ENCODE measurements at places on chromosomes 4 and X.

DNA sequence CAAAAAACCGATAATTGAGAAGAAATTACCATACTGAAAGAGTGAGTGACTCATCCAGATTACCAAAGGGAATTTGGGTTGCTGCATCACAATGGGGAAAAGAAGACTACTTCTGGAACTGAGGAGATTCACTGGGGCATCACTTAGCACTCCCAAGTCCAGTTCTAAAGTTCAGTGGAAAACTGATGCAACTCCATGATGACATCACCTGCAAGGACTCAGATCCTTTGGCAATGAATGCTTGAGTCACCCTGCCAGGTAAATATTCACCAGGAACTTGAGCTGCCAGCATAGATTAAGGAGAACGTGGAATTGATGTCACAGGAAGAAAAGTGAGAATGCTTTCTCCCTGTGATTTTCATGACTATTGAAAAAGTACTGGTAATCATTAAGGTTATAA lies 32.0 kb upstream of the SMIM10L2A start:
- no peak for DNase-seq
- H3K27me3 ChIP-seq: no peaks in the 10 kb centered on the region
- H3K36me3 ChIP-seq: no peaks in the 10 kb centered on the region
- no peak overlapping the region for H3K4me3 ChIP-seq

DNA sequence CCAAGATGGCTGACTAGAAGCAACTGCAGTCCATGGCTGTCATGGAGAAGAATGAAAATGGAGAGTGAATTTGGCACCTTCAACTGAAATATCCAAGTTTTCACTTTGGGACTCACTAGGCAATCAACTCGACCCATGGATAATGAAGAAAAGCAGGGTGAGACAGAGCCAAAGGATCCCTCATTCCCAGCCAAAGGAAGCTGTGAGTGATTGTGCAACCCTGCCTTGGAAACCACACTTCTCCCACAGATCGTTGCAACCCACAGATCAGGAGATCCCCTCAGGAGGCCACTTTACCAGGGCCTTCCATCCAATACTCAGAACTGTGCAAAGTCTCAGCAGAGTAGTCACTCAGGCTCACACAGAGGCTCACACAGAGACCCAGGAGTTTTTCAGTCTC lies 4.5 kb downstream of the CFAP299 start:
- no peaks in the 10 kb centered on the region for H3K36me3 ChIP-seq
- H3K27me3 ChIP-seq: peaks cover 42% of the 10 kb centered on the region
- DNase-seq: no peak
- H3K4me3 ChIP-seq: no peak overlapping the region

GRCh38 chr4:10554694-10555093 lies 97.5 kb upstream of the ZNF518B start:
- H3K27me3 ChIP-seq: peaks cover 12% of the 10 kb centered on the region
- no peak overlapping the region for H3K27ac ChIP-seq
- H3K4me3 ChIP-seq: no peak overlapping the region
- no peaks in the 10 kb centered on the region for H3K4me1 ChIP-seq
- peak; percentile 69 for DNase-seq

DNA sequence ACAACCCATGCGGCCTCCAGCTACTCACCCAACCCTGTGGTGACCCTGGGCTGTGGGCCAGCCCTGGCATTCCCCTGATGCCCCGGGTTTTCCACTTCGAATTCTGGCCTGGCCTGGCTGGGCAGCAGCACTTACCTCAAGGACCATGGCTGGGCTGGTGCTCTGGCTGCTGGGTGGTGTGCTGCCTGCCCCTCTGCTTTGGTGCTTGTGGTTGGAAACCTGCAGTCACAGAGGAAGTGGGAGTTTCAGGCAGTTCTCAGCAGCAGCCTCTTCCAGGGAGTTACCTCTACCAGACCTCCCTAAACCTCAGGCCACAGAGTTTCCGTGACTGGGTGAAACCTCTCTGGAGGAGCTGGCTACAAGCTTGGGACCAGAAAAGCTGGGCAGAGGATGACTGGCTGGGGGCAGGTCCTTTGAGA lies at the start of gene CXCR3:
Gene CXCR3, minus strand, starts transcription at position 209 of the 419 bp plus-strand sequence. Its CDS starts 62 bp downstream, at position 147.
- H3K27ac ChIP-seq: no peak within 1 kb of the TSS
- peaks cover 13% of the 10 kb centered on the region for H3K4me1 ChIP-seq
- no peak within 1 kb of the TSS for H3K4me3 ChIP-seq
- H3K36me3 ChIP-seq: peaks cover 5% of the 10 kb centered on the region

DNA sequence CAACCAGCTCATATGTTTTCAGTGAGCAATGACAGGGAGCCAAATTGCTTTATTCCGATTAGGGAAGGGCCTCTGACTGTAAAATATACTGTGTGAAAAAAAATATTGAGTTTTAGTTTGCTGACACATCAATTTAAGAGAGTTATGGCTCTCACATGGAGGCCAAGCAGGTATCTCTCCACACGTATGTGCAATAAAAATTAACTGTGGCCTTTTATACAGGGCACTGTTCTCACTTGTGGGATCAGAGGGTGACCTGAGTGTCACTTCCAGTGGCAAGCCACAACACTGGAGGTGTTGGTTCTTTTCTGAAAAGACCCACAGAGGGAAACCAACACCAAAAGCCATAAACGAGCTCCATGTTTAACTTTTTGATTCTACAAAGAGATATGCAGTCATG lies 462.8 kb downstream of the MID1IP1 start:
- no peak overlapping the region for H3K27ac ChIP-seq
- peaks cover 8% of the 10 kb centered on the region for H3K4me1 ChIP-seq
- no peak overlapping the region for H3K4me3 ChIP-seq
- DNase-seq: no peak
- H3K36me3 ChIP-seq: no peaks in the 10 kb centered on the region
- peaks cover 5% of the 10 kb centered on the region for H3K27me3 ChIP-seq

DNA sequence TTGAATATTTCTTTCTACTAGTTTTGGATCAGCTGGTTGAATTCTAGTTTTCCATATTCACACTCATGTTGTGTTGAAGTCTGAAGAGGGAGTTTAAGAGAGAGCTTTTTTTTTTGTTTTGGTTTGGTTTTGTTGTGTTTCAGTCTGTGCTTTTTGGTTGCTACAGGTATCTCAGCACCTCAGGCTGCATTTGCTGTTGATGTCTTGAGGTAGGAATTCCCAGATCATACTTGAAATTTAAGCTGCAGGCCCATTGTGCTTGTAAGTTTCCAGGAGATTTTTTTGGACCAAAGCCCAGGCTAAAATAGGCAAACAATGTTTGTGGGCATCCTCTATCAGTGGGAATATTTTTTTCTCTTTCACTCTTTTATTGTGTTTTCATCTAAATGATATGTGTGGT lies 190.2 kb upstream of the AGA start:
- peaks cover 2% of the 10 kb centered on the region for H3K27me3 ChIP-seq
- H3K36me3 ChIP-seq: no peaks in the 10 kb centered on the region
- H3K4me1 ChIP-seq: no peaks in the 10 kb centered on the region
- no peak overlapping the region for H3K27ac ChIP-seq

DNA sequence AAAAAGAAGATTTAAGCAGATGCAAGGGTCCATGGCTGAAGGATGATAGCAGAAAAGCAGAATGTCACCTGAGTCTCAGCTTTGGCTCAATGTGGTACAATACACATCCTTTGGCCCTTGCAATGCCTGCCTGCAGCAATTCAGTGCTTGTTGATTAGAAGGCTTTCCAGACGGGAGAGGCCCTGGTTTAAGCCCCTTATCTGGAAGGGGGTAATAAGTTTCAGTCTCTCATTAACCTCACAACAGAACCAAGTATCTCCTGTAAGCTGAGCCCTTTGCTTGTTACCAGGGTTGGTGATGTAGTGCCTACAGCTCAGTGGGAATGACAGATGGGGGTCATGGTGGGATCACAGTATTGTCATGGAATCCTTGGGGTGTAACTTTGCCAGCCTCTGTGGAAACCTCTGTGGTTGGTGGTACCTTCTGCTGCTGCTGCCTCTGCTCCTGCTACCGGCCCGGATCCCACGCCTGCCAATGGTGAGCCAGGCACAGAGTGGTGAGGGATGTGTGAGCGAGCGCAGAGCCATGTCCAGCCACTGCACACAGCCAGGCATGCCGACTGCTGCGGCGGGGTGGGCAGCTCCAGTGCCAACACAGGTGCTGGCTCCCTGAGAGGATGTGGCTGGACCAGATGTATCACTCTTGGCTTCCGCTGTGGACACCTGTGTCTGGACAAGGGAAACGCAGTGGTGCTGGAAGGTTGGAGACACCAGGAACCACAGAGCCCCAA lies 81.2 kb downstream of the ADRA2C start:
- no peaks in the 10 kb centered on the region for H3K36me3 ChIP-seq
- peaks cover 20% of the 10 kb centered on the region for H3K4me1 ChIP-seq
- peaks cover 15% of the 10 kb centered on the region for H3K27me3 ChIP-seq

DNA sequence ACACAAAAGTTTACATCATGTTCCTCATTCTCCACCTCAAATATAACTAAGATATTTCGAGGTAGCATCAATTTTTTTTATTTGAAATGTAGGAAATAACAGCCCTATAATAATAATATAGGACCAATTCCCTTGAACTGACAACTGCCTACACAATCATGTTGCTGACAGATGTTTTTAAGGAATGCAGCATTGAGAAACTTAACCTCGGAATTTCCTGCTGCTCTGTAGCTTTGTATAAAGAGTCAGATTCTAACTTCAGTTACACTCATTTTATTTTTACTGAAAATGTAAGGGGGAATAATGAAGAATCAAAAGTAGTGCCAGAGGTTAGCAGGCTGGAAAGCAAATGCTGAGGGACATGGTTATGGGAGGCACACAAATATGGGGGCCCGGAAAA lies 235.8 kb downstream of the RBMX2 start:
- no peak overlapping the region for H3K4me3 ChIP-seq
- DNase-seq: no peak
- peaks cover 4% of the 10 kb centered on the region for H3K27me3 ChIP-seq
- peak overlapping the region; percentile 26 for H3K27ac ChIP-seq

DNA sequence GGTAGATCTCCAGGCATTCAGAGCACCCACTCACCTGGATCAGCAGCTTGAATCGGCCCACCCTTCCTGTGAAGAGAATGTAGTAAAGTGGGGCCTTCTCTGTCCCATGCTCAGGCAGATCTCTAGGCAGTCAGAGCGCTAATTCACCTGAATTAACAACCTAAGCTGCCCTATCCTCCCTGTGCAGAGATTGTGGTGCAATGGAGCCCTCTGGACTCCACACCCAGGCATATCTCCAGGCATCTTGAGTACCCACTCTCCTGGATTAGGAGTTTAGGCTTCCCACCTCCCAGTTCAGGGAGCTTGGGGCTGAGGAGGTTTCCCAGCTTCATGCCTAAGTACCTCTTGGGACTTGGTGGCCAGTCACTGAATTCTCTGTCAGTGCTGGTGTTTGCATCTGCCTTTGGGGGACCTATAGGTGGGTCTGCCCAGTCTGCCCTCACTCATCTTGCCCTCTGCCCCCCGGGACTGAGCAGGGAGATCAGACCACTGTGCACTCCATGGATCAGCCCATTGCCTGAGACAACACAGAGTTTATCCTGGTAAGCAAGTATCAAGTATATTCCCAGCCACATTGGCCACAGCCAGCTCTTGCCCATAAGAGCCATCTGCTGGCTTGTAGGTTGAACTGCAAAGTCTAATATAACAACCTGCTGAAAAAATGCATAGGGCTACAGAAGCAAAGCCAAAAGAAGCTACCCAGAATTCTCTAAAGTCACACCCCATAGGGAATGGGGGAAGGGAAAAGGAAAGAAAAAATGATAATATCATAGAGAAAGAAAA lies 372.9 kb downstream of the KLHL13 start:
- no peak overlapping the region for H3K27ac ChIP-seq
- no peak overlapping the region for H3K4me3 ChIP-seq
- no peaks in the 10 kb centered on the region for H3K27me3 ChIP-seq

- H3K27ac ChIP-seq: no peak overlapping the region
- H3K4me3 ChIP-seq: no peak overlapping the region
- peaks cover 18% of the 10 kb centered on the region for H3K4me1 ChIP-seq
- no peak for DNase-seq
- H3K36me3 ChIP-seq: no peaks in the 10 kb centered on the region
- H3K27me3 ChIP-seq: peaks cover 3% of the 10 kb centered on the region
Measured at GRCh38 chr4:24881508-24882196, 31.2 kb downstream of the CCDC149 start.

- H3K4me1 ChIP-seq: no peaks in the 10 kb centered on the region
- no peak for DNase-seq
- H3K4me3 ChIP-seq: no peak overlapping the region
- no peaks in the 10 kb centered on the region for H3K36me3 ChIP-seq
- no peak overlapping the region for H3K27ac ChIP-seq
Measured at GRCh38 chr4:138014590-138015288, 227.4 kb downstream of the SLC7A11 start.

- H3K27me3 ChIP-seq: no peaks in the 10 kb centered on the region
- peaks cover 17% of the 10 kb centered on the region for H3K36me3 ChIP-seq
- H3K27ac ChIP-seq: peak overlapping the region; percentile 99
- no peak for DNase-seq
- H3K4me3 ChIP-seq: peak overlapping the region; percentile 86
Measured at GRCh38 chr4:163167333-163167626, 590 bp upstream of the NAF1 start.

DNA sequence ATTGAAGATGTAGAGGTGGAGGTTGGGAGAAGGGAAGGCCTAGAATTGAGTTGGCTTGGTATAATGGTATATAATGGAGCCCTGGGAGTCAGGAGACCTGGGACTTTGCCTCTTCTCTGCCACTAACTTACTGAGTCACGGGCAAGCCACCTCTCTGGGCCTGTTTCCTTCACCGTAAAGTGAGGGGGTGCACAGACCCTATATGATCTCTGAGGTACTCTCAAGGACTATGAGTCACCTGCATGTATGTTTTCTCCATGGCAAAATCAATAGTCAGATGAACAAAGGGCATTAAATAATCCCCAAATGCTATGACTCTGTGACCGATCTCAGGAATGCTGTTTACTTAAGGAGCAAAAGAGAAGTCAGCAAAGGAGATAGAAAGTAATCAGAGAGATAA lies 5.1 kb downstream of the P2RY4 start:
- peaks cover 10% of the 10 kb centered on the region for H3K27me3 ChIP-seq
- H3K4me3 ChIP-seq: no peak overlapping the region
- peaks cover 7% of the 10 kb centered on the region for H3K36me3 ChIP-seq
- no peak overlapping the region for H3K27ac ChIP-seq

GRCh38 chrX:136941396-136942337 lies 61.1 kb upstream of the RBMX start:
- no peak overlapping the region for H3K27ac ChIP-seq
- peaks cover 19% of the 10 kb centered on the region for H3K36me3 ChIP-seq
- no peak for DNase-seq
- H3K27me3 ChIP-seq: no peaks in the 10 kb centered on the region
- H3K4me3 ChIP-seq: no peak overlapping the region
- no peaks in the 10 kb centered on the region for H3K4me1 ChIP-seq

GRCh38 chr4:109303140-109303496 lies 660 bp upstream of the COL25A1 start:
- peaks cover 17% of the 10 kb centered on the region for H3K4me1 ChIP-seq
- peaks cover 42% of the 10 kb centered on the region for H3K27me3 ChIP-seq
- no peak overlapping the region for H3K27ac ChIP-seq
- H3K36me3 ChIP-seq: no peaks in the 10 kb centered on the region

DNA sequence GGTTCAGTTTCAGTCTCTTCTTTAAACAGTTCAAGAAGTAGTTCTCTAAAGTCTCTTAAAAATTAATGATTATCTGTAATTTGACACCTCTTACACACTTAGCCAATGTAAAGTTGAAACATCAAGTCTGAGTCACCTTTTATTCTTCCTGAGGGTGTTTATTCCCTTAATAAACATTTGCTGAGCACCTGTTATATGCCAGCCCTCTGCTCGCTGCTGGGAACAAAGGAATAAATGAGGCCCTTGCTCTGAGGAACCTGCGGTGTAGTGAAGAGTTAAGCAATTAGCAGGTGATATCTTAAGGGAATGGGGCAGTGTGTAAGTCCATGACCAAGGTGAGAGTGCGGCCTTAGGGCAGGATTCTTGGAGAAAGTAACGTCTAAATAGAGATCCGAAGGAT lies 5.2 kb upstream of the NDNF start:
- no peak overlapping the region for H3K4me3 ChIP-seq
- peaks cover 11% of the 10 kb centered on the region for H3K27me3 ChIP-seq
- no peaks in the 10 kb centered on the region for H3K36me3 ChIP-seq
- peak overlapping the region; percentile 63 for H3K27ac ChIP-seq
- DNase-seq: no peak
